ENCODE measurements at places on chromosomes 1 and 21.

DNA sequence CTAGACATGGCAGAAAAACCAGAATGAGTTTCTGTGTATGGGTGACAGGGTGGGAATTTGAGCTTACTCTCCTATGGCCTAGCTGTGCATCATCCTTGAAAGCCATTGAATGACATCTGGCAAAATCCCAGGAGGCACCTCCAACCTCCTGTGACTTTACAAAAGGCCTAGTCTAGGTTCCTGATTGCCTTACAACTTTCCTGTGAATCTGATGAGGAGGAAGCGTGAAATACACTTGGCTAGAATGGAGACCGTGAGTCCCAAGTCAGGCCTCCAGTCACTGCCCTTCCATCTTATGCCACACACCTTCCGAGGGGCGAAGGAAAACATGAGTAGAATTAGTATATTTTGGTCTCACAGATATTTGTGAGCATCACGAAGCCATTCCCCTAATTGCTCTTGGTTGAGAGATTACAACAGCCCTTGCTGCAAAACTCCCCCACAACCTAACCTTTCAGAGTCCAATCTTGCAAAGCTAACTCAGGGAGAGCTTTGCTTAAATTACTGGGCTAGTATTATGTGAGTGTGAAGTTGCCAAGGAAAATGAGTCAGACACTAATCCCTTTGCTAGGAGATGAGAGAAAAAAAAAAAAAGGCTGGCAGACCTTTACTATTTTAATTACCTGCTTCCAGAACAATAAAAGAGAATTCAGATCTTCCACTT lies 36.3 kb upstream of the PAXBP1 start:
- no peak overlapping the region for H3K4me3 ChIP-seq
- H3K4me1 ChIP-seq, result peaks cover 25% of the 10 kb centered on the region
- no peaks in the 10 kb centered on the region for H3K27me3 ChIP-seq
- no peaks in the 10 kb centered on the region for H3K36me3 ChIP-seq
- H3K27ac ChIP-seq, result peak overlapping the region; percentile 38
- no peak for DNase-seq

- peaks cover 29% of the 10 kb centered on the region for H3K4me1 ChIP-seq
- no peak overlapping the region for H3K27ac ChIP-seq
- peaks cover 52% of the 10 kb centered on the region for H3K27me3 ChIP-seq
- no peak for DNase-seq
These were observed 2.2 kb upstream of the RUNX3 start for GRCh38 chr1:24932284-24932683.

GRCh38 chr1:54564312-54565112 lies 16.5 kb downstream of the ACOT11 start:
- H3K4me3 ChIP-seq, result peak overlapping the region; percentile 31
- no peak for DNase-seq
- no peaks in the 10 kb centered on the region for H3K36me3 ChIP-seq
- H3K4me1 ChIP-seq, result peaks cover 13% of the 10 kb centered on the region
- H3K27ac ChIP-seq, result peak overlapping the region; percentile 67
- H3K27me3 ChIP-seq, result no peaks in the 10 kb centered on the region

DNA sequence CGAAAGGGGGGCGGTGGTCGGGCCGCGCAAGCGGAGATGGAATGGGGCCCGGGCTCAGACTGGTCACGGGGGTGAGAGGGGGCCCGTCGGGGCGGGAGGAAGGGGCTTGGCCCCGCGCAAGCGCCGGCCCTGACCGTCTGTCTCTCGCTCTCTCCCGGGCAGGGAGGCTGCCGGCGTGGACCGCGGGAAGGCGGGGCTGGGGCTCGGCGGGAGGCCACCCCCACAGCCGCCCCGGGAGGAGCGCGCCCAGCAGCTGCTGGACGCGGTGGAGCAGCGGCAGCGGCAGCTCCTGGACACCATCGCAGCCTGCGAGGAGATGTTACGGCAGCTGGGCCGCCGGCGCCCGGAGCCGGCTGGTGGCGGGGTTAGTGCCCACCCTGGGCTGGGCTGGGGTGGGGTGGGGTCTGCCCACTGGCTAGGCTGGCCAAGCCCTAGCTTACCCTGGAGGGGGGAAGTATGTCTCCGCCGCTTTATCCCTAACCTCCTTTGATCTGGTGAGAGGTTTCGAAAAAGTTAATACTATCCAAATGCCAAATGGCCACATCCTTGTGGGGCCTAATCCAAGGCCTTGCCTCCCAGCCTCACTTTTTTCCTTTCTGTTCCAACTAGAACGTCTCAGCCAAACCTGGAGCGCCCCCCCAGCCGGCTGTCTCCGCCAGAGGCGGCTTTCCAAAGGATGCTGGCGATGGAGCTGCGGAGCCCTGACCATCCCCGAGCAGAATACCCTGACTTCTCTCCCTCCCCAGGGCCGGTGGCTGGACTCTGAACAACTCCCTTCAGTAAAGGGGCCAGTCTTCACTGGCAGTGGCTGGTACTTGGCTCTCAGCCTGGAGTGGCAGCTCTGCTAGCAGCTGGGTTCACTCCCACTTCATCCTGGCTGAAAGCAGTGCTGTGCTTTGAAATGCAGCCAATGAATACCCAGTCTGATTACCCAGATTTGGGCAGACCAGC lies 636 bp upstream of the YRDC start:
- H3K36me3 ChIP-seq, result peaks cover 27% of the 10 kb centered on the region
- no peaks in the 10 kb centered on the region for H3K27me3 ChIP-seq
- no peak for DNase-seq

DNA sequence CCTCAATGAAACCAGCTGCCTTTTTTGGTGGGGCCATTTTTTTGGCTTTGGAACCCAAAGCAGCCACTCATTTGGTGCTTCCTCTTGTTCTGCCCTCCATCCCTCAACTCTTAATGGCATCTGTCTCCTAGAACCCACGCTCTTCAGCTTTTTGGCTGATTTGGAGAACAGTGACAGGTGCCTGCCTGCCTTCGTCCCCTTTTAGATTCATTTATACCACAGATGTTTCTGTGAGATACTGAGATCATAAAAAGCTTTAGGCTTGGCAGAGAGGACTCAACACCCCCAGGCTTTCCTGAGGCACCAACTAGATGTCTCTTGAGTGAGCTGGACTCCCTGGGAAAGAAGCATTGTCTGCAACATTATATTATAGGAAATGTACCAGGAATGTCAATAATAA lies 20.4 kb upstream of the YTHDF2 start:
- H3K4me3 ChIP-seq, result no peak overlapping the region
- H3K4me1 ChIP-seq, result no peaks in the 10 kb centered on the region
- H3K27ac ChIP-seq, result no peak overlapping the region
- DNase-seq, result no peak

- H3K4me1 ChIP-seq, result peaks cover 98% of the 10 kb centered on the region
- H3K27ac ChIP-seq, result peak overlapping the region; percentile 87
- no peaks in the 10 kb centered on the region for H3K27me3 ChIP-seq
- DNase-seq, result no peak
- H3K36me3 ChIP-seq, result peaks cover 44% of the 10 kb centered on the region
These were observed 60.3 kb downstream of the SLC45A1 start for GRCh38 chr1:8378178-8378577.

DNA sequence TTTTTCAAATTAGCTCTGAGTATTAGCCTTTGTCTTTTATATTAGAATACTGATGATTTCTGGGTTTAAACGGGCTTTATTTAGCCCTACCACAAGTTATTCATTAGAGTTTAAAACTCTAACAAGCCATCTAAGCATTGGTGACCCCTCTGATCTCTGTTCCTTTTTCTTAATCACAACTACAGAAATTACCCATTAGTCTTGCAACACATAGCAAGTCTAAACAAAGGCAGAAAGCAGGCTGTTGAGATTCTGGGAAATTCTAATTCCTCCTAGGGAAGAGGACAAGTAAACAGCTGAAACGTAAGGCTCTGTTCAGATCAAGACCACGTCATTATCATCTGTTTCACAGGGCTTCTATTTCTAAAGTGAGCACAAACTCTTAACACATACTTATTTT lies 491.2 kb upstream of the ZRANB2 start:
- no peaks in the 10 kb centered on the region for H3K36me3 ChIP-seq
- no peaks in the 10 kb centered on the region for H3K27me3 ChIP-seq
- peak overlapping the region; percentile 68 for H3K27ac ChIP-seq
- H3K4me1 ChIP-seq, result no peaks in the 10 kb centered on the region
- H3K4me3 ChIP-seq, result peak overlapping the region; percentile 16

DNA sequence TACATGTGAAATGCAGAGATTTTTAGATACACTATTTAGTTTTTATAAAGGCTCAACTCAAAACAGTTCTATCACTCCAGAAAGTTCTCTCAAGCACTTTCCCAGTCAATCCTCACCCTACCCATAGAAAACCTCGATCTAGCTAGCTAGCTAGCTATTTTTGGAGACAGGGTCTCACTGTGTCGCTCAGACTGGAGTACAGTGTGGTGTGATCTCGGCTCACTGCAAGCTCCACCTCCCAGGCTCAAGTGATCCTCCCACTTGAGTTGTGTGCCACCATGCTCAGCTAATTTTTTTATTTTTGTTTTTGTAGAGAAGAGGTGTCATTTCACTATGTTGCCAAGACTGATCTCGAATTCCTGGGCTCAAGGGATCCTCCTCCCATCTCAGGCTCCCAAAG lies 236.9 kb downstream of the RERE start:
- H3K4me3 ChIP-seq, result no peak overlapping the region
- H3K36me3 ChIP-seq, result no peaks in the 10 kb centered on the region

- H3K4me3 ChIP-seq, result no peak overlapping the region
- no peaks in the 10 kb centered on the region for H3K36me3 ChIP-seq
- DNase-seq, result no peak
- H3K4me1 ChIP-seq, result no peaks in the 10 kb centered on the region
These were observed 633.3 kb downstream of the LMO4 start for GRCh38 chr1:87961992-87962391.

- H3K27ac ChIP-seq, result no peak overlapping the region
- no peaks in the 10 kb centered on the region for H3K4me1 ChIP-seq
- peaks cover 19% of the 10 kb centered on the region for H3K27me3 ChIP-seq
- H3K4me3 ChIP-seq, result no peak overlapping the region
- DNase-seq, result no peak
These were observed 137.3 kb downstream of the PGBD5 start for GRCh38 chr1:230288641-230289349.

- H3K4me1 ChIP-seq, result peaks cover 5% of the 10 kb centered on the region
- H3K4me3 ChIP-seq, result no peak overlapping the region
- H3K27ac ChIP-seq, result no peak overlapping the region
- no peaks in the 10 kb centered on the region for H3K27me3 ChIP-seq
These were observed 45.9 kb downstream of the ZNF697 start for GRCh38 chr1:119602169-119602568.

GRCh38 chr1:17765444-17766411 lies 10.6 kb downstream of the ACTL8 start:
- peak overlapping the region; percentile 39 for H3K27ac ChIP-seq
- no peaks in the 10 kb centered on the region for H3K4me1 ChIP-seq
- no peak overlapping the region for H3K4me3 ChIP-seq

DNA sequence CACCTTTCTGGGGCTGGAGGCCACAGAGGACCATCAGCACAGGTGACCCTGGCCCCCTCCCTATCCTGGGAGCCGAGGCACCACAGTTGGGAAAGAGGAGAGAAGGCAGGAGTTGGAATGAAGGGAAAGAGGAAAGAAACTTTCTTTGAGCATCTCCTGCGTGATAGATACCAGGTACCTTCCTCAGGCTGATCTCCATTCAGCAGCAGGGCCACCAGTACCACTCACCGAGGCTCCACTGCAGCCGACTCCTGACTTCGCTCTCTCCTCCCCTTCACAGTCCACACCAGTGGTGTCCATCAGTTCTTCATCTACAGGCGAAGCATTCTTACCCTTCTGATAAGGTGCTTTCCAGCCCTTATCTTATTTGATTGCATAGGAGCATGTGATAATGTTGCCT lies 55.3 kb downstream of the LGR6 start:
- no peaks in the 10 kb centered on the region for H3K36me3 ChIP-seq
- H3K27ac ChIP-seq, result no peak overlapping the region
- no peaks in the 10 kb centered on the region for H3K27me3 ChIP-seq
- no peak for DNase-seq

DNA sequence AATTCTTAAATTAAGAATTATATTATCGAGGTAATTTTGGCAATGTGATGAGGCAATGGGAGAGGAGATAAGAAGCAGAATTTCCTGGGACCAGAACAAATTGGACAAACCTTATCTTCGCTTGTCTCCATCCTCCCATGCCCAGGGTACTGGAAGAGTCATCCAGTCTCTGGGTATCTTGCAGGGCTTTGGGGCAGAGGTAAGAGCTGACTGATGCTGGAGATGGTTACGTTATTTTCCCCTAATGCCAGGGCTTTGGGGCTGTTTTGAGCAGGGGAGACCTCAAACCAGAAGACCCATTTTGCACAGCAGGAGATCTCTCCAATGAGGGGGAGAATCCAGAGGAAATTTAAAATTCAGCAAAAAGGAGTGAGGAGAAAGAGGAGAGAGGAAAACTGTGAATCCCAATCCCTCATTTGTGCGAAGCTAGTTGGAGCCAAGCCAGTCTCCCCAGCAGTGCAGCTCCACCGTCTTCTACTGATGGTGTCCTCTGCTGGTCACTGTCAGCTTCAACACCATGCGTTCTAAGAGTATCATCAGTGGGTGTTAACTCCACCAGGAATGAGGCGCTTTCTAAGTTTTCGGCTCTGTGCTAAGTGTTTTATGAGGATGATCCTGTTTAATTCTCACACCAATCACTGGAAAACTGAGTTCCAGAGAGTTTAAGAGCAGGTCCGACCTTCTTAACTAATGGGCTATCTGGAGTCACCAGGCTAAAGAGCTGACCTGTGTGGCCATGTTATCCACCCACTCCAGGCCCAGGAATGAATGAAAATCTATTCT lies 86.8 kb upstream of the CD34 start:
- no peak overlapping the region for H3K27ac ChIP-seq
- H3K4me1 ChIP-seq, result no peaks in the 10 kb centered on the region
- no peak overlapping the region for H3K4me3 ChIP-seq
- no peaks in the 10 kb centered on the region for H3K36me3 ChIP-seq
- H3K27me3 ChIP-seq, result no peaks in the 10 kb centered on the region
- no peak for DNase-seq
